A375 (cell line): ENCODE measurements at places on chromosomes 16 and 17. TPM values are rescaled to one million over a fixed set of nuclear protein-coding genes. Genes with fewer than 3 reads are reported as not detected.

The POLR2C gene
- 167 and 186 TPM in 2 replicates for total RNA-seq

The IGF2BP1 gene
- total RNA-seq, result 27.7 and 27.8 TPM in 2 replicates

The NME3 gene
- 89.3 and 122 TPM in 2 replicates for total RNA-seq

The CTRB2 gene
- 0.26 TPM in 1 of 2 replicates, not detected in the other for total RNA-seq

The TAC4 gene
- total RNA-seq, result 1.2 TPM in 1 of 2 replicates, not detected in the other

The CDH3 gene
- 1.2 and 2.0 TPM in 2 replicates for total RNA-seq
